A549 treated with AZD2906 at 1 μM for 4 hours (cell line): ENCODE measurements at places on chromosomes 4 and X. TPM values are rescaled to one million over a fixed set of nuclear protein-coding genes. Genes with fewer than 3 reads are reported as not detected.

UGT8 gene
- total RNA-seq = 0.06 to 0.17 TPM (median 0.14 TPM) in 5 replicates

HS6ST2 gene
- 0.07 to 0.19 TPM (median 0.09 TPM) in 5 replicates for total RNA-seq

SRPX2 gene
- total RNA-seq = 1.8 to 3.7 TPM (median 2.5 TPM) in 5 replicates

SPACA5 gene
- not detected in 5 replicates for total RNA-seq

SPANXN3 gene
- not detected in 5 replicates for total RNA-seq

ETNPPL gene
- total RNA-seq = 0.05 to 0.07 TPM in 2 of 5 replicates, not detected in the others

DHRSX gene
- 41.0 to 49.6 TPM (median 45.3 TPM) in 5 replicates for total RNA-seq

MAGT1 gene
- 33.5 to 51.5 TPM (median 37.0 TPM) in 5 replicates for total RNA-seq

GIMD1 gene
- total RNA-seq = not detected in 5 replicates

USP17L13 gene
- total RNA-seq = not detected in 5 replicates

CFP gene
- total RNA-seq = 0.24 to 0.71 TPM (median 0.53 TPM) in 5 replicates

TEC gene
- 1.4 to 1.9 TPM (median 1.6 TPM) in 5 replicates for total RNA-seq

CT45A3 gene
- total RNA-seq = 0.15 to 0.29 TPM (median 0.19 TPM) in 4 of 5 replicates, not detected in the other
